ENCODE measurements at places on chromosomes 3 and 15.

DNA sequence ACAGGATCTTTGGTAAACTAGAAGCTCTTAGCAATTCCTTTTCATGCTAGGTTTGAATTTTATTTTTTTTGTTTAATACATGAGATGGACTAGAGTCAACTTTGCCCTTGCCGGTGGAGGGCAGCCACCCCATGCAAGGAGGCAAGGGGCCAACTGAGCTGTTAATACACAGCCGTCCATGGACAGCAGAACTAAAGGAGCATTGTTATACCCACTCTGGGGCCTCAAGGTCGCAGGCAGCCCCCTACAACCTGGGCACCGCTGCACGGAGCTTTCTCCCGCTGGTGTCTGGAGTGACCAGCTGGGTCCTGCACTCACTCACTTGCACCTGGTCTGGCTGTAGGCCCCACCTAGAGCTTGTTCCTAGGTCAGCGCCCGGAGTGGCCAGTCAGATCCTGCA lies 47.9 kb upstream of the ACKR4 start:
- H3K27me3 ChIP-seq = no peaks in the 10 kb centered on the region
- H3K27ac ChIP-seq = no peak overlapping the region
- no peaks in the 10 kb centered on the region for H3K36me3 ChIP-seq
- H3K4me3 ChIP-seq = no peak overlapping the region
- no peaks in the 10 kb centered on the region for H3K4me1 ChIP-seq
- no peak for DNase-seq

GRCh38 chr3:73245459-73245858 lies 184.0 kb downstream of the EBLN2 start:
- no peaks in the 10 kb centered on the region for H3K36me3 ChIP-seq
- no peak overlapping the region for H3K4me3 ChIP-seq
- no peak for DNase-seq

- no peak overlapping the region for H3K4me3 ChIP-seq
- H3K27me3 ChIP-seq = no peaks in the 10 kb centered on the region
- H3K27ac ChIP-seq = peak overlapping the region; percentile 18
- DNase-seq = peak; percentile 38
- peaks cover 2% of the 10 kb centered on the region for H3K4me1 ChIP-seq
Measured at GRCh38 chr3:161576714-161577510, 80.3 kb downstream of the OTOL1 start.

DNA sequence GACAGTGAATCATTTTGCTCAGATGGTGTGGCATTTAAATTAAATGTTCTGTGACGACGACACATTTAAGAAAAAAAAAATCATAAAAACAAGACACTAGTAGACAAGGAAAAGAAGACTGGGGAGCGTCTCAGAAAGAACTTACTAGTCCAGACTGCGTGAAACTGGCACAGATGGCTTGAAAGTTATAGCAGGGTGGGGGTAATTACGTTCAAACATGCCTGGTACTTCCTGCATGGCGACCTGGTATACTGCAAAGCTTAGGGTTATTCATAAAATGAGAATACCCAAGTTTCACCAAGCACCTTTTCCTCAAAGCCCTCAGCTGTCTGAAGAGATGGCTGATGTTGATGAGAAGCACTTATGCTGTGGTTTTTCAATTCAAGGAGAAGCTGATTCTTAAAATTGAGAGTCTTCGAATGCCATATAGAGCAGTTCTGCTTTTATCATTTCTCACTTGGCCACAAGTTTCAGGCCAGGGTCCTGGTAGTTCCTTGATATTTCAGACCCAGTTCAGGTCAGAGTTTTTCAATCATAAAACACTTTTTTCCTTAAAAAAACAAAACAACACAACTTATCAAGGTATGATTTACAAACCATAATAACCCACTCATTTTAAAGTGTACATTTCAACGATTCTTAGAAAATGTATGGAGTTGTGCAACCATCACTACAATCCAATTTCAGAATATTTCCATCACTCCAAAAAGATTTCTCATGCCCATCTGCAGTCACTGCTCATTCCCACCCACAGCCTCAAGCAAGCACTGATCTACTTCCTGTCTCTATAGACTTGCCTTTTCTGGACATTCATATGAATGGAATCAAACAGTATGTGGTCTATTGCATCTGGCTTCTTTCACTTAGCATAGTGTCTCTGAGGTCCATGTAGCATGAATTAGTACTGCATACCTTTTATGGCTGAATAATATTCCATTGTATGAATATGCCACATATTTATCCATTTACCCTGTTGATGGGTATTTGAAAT lies 24.7 kb downstream of the PCOLCE2 start:
- H3K4me3 ChIP-seq = no peak overlapping the region
- H3K36me3 ChIP-seq = no peaks in the 10 kb centered on the region
- H3K27ac ChIP-seq = no peak overlapping the region
- no peak for DNase-seq
- peaks cover 4% of the 10 kb centered on the region for H3K27me3 ChIP-seq

DNA sequence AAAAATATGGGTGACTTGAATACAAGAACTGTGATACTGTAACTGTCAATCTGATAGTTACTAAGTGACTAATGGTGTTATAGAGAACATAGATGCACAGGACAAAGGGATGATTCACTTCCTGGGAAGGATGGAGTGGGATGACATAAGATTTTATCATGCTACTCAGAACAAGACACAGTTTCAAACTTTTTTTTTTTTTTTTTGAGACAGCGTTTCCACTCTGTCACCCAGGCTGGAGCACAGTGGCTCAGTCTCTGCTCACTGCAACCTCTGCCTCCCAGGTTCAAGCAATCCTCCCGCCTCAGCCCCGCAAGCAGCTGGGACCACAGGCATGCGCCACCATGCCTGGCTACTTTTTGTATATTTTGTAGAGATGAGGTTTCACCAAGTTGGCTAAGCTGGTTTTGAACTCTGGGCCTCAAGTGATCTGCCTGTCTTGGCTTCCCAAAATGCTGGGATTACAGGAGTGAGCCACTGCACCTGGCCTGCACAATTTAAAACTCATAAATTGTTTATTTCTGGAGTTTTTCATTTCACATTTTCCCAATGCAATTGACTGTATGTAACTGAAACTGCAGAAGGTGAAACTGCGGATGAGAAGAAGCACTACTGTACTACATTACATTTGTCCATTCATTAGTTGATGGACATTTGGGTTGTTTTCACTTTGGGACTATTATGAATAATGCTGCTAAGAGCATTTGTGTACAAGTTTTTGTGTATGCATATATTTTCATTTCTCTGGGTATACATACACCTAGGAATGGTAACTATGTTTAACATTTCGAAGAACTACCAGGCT lies 40.6 kb downstream of the ADIPOQ start:
- no peaks in the 10 kb centered on the region for H3K4me1 ChIP-seq
- H3K36me3 ChIP-seq = no peaks in the 10 kb centered on the region
- H3K4me3 ChIP-seq = no peak overlapping the region
- H3K27me3 ChIP-seq = no peaks in the 10 kb centered on the region

GRCh38 chr3:39025222-39025970 lies 26.3 kb downstream of the SCN11A start:
- DNase-seq = peak; percentile 14
- no peaks in the 10 kb centered on the region for H3K27me3 ChIP-seq
- no peak overlapping the region for H3K4me3 ChIP-seq
- H3K36me3 ChIP-seq = no peaks in the 10 kb centered on the region

- H3K36me3 ChIP-seq = peaks cover 34% of the 10 kb centered on the region
- no peak overlapping the region for H3K4me3 ChIP-seq
- no peaks in the 10 kb centered on the region for H3K27me3 ChIP-seq
- DNase-seq = no peak
- no peak overlapping the region for H3K27ac ChIP-seq
Measured at GRCh38 chr3:64578797-64579196, 109.0 kb downstream of the ADAMTS9 start.

DNA sequence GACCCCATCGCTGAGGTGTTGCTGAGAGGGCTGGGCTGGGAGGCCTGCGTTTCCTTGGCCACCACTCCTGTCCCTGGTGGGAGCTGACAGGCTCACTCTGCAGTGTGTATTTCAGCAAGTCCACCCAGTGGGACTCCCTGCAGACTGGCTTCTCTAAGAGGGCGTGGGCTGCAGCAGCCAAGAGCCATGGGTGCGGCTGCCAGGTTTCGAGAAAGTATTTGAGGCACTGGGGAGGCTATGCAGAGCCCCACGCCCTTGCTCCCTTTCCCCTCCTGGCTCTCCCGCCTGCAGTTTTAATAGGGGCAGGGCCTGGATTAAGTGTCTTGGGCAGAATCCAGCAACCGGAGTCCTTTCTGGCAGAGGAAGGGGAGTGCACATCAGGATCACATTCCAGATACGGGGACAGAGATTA lies 242.1 kb downstream of the THSD4 start:
- H3K36me3 ChIP-seq = no peaks in the 10 kb centered on the region
- no peak overlapping the region for H3K4me3 ChIP-seq

DNA sequence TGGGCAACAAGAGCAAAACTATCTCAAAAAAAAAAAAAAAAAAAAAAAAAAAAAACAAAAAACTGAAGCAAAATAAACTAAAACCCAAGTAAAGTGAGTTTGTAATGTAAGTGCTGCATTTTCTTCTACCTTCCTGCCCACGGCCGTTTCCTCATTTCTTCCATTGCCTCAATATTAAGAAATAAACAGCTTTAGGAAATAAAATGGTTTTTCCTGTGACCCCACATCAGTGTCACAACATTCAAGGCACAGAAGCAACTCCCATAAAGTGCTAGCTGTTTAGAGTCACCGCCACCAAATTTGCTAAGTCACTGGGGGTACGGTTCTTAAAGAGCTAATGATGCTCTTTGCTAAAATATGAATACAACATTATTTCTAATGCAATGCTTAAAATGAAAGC lies 3.3 kb downstream of the PKM start:
- H3K27me3 ChIP-seq = no peaks in the 10 kb centered on the region
- peaks cover 16% of the 10 kb centered on the region for H3K36me3 ChIP-seq
- H3K4me1 ChIP-seq = peaks cover 62% of the 10 kb centered on the region
- H3K4me3 ChIP-seq = peak overlapping the region; percentile 95

- peak; percentile 78 for DNase-seq
- no peak overlapping the region for H3K27ac ChIP-seq
- H3K4me3 ChIP-seq = no peak overlapping the region
- no peaks in the 10 kb centered on the region for H3K27me3 ChIP-seq
- peaks cover 13% of the 10 kb centered on the region for H3K4me1 ChIP-seq
Measured at GRCh38 chr3:45816544-45816943, 20.2 kb upstream of the SLC6A20 start.
